CD4-positive, alpha-beta T cell treated with Interferon gamma for 1 hour (primary cell): ENCODE measurements at places on chromosomes 11 and 22.

DNA sequence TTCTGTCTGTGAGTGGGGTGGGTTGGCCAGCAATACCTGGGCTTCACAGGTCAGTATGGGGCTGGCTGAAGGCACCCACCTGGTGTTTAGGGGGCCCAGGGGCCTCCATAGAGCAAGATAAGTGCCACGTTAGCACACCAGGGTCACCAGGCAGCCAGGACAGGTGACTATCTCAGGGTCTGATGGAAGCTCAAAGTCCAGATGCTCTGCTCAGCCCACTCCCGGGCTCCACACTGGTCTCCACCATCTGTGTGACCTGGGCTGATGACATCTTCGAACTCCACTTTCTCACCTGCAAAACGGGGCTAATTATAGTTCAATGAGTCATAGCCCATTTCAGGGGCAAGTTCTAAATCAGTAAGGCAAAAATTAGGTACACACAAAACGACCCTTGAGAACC is 39.4 kb upstream of the PRDM11 start:
- no peak for DNase-seq

GRCh38 chr11:17979770-17980371 is 33.0 kb downstream of the SERGEF start:
- peak; percentile 7 for DNase-seq

DNA sequence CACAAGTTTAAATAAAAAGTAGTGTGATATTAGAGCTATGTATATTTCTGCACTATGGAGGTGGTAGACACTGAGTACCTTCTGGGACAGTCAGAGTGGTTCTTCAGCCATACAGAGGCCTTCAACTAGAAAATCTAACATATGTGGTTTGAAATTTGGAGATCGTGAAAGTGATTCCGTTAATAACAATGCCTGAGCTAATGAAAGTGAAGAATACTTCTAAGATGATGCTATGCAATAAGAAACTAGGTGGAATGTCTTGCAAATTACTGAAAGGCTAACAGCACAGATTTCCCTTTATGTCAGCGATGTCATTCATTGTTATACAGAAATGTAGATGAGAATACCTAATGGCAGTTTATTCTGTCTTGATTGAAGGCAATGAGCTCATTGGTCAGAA is 1984.7 kb upstream of the RAG2 start:
- DNase-seq = no peak

DNA sequence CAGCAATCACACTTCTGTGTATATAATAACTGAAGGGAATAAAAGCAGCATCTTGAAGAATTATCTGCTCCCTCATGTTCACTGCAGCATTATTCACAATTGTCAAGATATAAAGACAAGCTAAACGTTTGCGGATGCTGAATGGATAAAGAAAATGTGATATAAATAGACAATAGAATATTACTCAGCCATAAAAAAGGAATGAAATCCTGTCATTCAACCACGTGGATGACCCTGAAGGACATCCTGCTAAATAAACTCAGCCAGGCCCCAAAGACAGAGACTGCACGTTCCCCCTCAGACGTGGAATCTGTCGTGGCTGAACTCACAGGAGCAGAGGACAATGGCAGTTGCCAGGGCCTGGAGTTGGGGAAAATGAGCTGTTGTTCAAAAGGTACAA is 9.6 kb downstream of the ZNF195 start:
- DNase-seq = no peak

DNA sequence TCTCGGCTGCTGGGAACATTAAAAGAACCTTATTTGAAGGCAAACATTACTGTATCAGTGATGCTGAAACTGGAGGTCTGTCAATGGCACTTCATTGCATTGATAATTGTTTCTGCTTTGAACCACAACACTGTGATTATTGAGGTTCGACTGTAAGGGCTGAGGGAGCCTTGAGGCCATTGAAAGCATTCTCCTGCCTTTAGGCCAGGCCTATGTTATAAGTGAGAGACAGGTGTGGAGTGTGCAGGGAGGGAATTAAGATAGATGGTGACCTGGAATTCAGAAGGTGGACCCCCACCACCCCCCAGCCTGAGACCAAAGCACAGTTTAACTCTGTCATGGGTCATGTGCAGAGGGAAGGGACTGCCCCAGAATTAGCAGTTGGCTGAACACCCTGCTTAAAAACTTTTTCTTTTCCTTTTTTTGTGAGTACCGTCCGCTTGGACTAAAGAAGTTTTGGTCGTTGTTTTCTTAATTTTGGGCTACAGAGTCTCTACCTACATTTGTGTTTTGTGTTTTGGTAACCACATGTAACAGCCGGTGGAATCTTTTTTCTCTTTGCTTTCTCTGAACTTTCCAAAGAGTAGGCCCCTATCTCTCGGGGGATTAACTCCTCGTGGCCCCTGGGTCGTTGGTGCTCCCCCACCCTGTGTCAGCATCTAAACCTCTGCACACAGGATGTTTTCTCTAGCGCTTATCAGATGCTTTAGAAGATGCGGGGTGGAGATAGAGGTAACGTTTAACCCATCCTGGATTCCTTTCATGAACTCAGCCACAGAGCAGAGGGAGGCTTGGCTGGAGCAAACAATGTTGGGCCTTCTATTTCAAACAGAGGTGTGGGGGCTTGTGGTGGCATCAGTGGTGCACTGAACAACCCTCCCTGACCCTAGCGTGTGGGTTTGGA is 43.7 kb downstream of the ZBTB16 start:
- DNase-seq = no peak

GRCh38 chr11:101264306-101264705 is 134.7 kb upstream of the PGR start:
- no peak for DNase-seq

GRCh38 chr11:60905551-60906113 is 753 bp downstream of the PRPF19 start:
- no peak for DNase-seq

- DNase-seq = no peak
Observed at GRCh38 chr11:99932684-99933083, 754.4 kb upstream of the ARHGAP42 start.

DNA sequence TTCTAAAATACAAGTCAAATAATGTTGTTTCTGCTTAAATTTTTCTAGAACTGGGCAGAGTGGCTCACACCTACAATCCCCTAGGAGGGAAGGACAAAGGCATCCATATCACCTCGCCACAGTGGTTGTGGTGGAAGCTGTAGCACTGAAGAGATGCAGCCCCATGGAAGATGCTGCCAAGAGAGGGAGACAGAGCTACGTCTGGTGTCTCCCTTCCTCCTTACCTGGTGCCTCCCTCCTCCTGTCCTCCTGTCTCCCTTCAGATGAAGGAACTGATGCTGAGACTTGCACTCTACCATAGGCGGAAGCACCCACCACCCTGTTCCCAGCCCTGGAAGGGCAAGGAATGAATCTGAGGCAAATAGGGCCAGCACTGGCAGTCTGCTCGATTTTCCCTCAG is 22.3 kb downstream of the MMP27 start:
- no peak for DNase-seq

GRCh38 chr11:102920118-102920684 is 35.3 kb downstream of the MMP13 start:
- no peak for DNase-seq

DNA sequence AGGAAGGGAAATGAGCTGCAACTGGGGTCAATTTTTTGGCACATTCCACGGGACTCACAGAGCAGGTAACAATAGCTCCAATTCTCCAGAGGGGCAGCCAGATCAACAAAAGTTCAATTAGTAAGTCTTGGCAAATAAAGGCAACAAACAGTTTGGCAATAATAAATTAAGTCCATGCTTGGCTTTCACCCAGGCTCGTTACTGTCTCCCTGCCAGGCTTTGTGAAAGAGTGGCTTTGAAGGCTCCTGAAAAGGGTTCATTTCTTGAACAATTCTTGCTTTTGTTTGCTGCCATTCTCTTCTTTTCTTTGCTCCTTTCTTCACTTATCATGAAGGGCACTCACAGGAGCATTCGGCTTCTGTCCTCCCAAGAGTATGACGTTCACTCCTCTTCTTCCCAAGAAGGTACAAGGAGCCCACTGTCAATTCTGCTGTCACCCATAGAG is 123.3 kb downstream of the APIP start:
- no peak for DNase-seq

GRCh38 chr11:86511086-86511551 is 136.4 kb downstream of the CCDC81 start:
- DNase-seq = no peak

- DNase-seq = no peak
Observed at GRCh38 chr11:67379061-67380058, 6.0 kb upstream of the CLCF1 start.

DNA sequence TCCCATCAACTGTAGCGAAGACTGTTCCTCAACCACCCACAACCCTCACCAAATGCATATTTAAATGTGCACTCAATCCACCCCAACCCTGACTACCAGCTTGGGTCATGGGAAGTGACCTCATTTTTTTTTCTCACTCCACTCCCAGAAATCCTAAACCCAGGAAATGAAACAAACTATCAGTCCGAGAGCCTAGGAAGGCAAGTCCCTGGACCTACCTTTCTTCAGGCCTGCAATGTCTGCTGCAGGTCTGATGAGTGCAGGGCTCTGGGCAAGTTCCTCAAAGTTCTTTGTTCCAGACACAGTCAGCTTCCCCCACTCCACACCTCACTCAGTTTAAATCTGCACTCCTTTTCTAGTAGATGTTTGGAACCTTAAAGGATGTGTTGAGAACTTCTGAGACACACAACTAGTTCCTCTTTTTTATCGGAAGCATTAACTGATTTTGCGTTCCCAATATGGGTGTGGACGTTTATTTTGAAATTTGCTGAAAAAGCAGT is at the start of gene MS4A4E:
MS4A4E (minus strand) TSS at position 398 of the 500 bp plus-strand sequence. CDS start 13,082 bp downstream, outside the sequence.
- no peak for DNase-seq

DNA sequence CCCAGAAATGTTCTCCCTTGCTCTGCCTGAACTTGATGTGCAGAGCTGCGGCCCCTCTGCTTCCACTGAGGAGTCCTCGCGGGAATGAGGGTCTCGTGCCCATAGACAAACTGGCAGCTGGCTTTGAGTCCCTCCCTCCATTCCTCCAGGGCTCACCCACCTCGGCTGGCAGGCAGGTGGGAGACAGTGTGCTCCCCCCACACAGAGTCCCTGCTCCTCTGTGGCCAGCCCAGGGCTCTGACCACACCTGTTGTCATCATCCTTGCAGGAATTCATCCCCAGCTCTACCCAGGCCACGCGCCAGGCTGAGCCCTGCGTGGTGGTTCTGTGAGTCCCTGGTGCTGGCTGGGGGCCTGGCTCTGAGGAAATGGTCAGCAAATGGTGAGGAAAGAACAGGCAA is 521.9 kb downstream of the TBC1D22A start:
- no peak for DNase-seq

DNA sequence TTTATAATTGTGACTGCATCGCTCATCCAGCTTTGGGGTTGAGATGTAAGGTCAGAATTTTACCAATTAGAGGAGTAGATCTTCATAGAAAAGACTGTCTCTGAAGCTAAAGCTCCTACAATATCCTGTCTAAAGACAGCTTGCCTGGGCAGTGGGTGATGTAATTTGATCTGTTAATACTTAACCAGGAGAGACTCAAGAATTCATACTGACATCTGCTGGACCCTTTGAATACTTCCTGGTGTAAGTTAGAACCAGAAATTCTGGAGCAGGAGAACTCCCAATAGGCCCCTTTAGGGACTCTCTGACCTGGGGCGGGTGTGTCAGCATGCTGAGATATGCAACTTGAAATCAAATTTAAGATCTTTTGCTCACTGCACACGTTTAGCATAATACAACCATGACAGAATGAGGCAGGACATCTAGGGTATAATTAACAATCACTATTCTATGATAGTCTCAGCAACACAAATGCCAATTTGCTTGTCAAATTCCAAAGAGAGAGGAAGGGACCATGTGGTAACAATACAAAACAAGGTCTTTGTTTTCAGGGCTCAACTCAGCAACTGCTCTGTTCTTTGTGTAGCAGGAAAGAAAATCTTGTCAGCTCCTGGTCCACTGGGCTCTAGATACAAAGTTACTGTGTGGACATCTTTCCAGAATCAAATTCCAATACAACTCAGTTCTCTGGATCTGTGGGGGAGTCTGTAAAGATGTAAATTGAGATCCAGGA is 143.9 kb downstream of the INSC start:
- no peak for DNase-seq

- DNase-seq = no peak
Observed at GRCh38 chr11:120929090-120929489, 94.8 kb upstream of the TBCEL start.

- DNase-seq = no peak
Observed at GRCh38 chr11:58549644-58550043, 26.0 kb downstream of the LPXN start.

DNA sequence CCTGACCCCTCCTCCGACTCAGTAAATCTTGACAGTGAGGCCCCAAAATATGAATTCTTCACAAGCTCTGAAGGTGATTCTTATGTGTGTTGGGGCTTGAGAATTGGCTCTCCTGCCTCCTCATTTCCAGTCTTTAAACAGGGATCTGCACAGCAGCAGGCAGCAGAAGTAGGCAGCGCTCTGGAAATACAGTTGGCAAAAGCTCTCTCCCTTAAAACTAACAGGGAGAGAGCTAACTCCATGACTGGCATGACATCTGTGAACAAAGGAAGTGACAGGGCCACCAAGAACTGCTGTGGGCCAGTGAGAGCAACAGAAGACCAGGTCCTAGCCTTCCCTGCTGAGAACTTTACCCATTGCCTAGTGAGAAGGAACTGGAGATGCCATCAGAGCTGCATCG is 70.1 kb downstream of the PANX1 start:
- DNase-seq = no peak

- peak; percentile 16 for DNase-seq
Observed at GRCh38 chr11:94151903-94152677, 23.4 kb downstream of the PANX1 start.

GRCh38 chr22:24310969-24311368 is 40.3 kb downstream of the SPECC1L start:
- no peak for DNase-seq

- DNase-seq = peak; percentile 18
Observed at GRCh38 chr22:45742866-45743450, 71.3 kb downstream of the ATXN10 start.

DNA sequence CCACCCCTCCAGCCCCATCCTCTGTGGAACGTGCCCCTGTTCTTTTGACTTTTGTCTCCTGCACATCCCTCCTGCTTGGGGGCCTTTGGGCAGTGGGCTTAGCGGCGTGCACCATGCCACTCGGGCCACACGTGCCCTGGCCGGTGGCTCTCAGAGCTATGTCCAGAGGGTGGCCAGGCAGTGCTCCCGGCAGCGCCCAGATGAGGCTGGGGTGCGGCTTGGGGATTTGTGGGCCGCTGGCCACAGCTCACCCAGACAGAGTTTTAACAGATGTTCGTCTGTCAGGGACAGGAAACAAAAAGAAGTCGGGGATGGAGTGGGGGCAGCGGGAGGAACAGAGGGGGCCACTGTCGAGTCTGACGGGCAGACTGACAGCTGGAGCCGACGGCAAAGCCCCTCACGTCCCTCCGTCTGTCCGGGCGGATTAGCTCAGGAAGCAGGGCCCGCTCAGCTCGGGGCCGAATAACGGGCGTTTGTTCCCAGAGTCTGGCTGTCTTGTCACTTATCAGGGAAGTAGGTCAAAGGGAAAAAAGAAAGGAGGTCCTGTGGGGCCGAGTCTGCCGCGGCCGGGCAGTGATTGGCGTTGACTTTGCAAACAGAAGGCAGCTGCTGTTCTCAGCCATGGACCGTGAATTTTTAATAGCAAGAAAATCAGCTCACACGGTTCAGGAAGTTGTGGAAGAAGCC is 61.6 kb downstream of the LRP5 start:
- no peak for DNase-seq

GRCh38 chr11:133719532-133720235 is 125.6 kb downstream of the SPATA19 start:
- DNase-seq = no peak
